ENCODE measurements at places on chromosomes 4 and X.

DNA sequence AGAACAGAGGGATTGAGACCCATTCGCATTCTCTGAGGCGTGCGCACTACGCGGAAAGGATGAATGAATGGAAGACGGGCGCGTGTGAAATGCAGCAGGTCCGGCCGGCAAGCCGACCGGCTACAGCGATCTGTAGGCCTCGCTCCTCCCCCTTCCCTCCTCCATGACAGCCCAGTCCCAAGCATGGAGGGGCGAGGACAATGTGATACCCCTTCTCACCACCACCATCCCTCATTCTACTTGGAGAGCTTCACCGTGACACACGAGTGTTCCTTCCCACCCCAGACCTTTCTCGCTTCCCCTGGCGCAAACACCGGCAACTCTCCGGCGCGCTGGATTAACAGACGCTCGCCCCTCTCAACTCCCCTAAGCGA is 815 bp downstream of the EIF4E start:
- peak; percentile 65 for DNase-seq

- DNase-seq = no peak
These were observed 134.3 kb downstream of the APBB2 start for GRCh38 chr4:41079881-41080560.

DNA sequence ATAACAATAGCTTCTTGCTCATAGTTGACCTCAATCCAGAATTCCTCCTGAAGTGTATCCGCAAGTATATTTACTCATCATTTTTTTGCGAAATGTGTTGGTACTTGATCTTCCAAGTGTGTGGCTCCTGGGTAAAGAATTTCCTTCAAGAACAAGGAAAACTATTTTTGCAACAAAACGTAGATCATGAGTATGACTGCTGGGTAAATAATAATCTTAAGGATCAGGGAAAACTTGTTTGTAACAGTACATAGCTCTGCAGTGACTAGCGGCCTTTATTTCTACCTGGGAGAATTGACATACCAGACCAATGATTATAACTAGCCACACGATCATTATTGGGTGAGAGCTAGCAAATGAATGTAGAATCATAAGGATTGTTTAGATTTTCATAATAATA is 1311.7 kb downstream of the ARAP2 start:
- DNase-seq = no peak

DNA sequence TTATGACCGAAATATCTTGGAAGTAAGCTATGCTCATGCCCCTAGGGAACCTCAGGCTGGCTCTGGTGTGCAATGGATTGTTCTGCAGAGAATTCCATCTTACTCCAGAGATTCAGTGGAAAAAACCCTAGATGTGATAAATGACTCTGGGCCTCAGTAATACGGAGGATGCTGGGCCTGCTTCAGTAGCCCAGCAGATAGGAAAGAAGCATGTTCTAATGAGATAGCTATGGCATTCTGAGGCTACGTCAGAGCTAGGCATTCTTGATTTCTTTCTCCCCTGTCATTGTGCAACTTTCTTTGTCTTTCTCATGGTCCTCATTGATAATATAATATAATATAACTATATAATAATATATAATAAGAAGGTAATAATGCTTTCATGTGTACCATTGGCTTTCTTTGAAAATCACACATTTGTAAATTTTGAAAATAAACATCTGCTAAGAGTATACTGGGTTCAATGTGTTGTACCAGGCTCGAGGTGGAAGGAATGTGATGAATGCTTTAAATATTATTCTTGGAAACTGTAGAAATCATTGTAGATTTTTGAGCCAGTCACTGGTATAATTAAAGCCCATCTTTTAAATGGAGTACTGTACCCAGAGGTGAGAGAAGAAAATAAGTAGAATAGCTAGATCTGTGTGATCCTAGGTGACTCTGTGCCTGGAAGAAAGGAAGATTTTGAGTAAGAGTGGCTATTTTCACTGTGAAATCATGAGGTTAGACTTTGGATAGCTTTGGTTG is 152.0 kb downstream of the IL15 start:
- no peak for DNase-seq

- DNase-seq = no peak
These were observed 31.2 kb downstream of the RS1 start for GRCh38 chrX:18640686-18641085.

DNA sequence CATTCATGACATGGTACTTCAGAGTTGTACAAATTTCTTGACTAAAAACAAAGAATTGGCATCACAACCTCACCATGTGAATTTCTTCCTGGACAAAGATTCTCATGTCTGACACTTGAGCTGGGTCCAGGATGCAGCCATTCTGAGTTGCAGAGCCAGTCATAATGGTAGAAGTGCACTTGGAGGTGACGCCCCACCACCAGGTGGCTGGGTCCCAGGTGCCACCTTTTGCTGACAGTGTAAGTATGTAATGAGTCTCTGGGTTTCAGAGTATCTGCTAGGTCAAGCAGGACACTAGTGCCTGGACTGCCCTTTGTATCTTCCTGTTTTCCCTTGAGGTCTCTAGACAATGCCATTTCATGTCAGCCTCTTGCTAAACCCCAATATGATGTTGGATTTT is 36.6 kb upstream of the WDR1 start:
- no peak for DNase-seq

DNA sequence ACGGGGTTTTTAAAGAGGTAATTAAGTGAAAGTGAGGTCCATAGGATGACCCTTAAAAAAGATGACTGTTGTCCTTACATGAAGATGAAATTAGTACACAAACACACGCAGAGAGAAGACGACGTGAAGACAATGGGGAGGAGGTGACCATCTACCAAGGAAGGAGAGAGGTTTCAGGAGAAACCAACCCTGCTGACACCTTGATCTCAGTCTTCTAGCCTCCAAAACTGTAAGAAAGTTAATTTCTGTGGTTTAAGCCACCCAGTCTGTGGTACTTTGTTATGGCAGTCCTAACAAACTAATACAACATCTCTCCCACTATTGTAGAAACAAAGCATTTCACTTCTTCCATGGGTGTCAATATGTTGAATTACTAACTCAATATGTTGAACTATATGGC is 139.6 kb upstream of the ATOH1 start:
- DNase-seq = no peak

- DNase-seq = no peak
These were observed 1.9 kb downstream of the TRO start for GRCh38 chrX:54922547-54922946.

GRCh38 chr4:25486171-25486570 is 109.1 kb downstream of the ANAPC4 start:
- DNase-seq = no peak

- no peak for DNase-seq
These were observed 53.6 kb downstream of the GRK4 start for GRCh38 chr4:3016961-3017360.

- no peak for DNase-seq
These were observed 34.8 kb downstream of the CT47B1 start for GRCh38 chrX:120840827-120841226.

DNA sequence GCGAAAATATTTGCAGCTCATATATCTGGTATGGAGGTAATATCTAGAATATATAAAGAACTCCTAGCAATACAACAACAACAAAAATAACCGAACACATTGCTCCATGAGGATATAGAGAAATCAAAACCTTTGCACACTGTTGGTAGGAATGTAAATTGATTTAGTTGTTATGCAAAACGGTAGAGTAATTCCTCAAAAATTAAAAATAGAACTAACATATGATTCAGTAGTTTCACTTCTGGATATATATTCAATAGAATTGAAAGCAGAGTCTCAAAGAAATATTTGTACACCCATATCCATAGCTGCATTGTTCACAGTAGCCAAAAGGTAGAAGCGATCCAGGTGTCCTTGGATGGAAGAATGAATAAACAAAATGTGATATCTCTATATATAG is 203.0 kb upstream of the CNKSR2 start:
- no peak for DNase-seq

DNA sequence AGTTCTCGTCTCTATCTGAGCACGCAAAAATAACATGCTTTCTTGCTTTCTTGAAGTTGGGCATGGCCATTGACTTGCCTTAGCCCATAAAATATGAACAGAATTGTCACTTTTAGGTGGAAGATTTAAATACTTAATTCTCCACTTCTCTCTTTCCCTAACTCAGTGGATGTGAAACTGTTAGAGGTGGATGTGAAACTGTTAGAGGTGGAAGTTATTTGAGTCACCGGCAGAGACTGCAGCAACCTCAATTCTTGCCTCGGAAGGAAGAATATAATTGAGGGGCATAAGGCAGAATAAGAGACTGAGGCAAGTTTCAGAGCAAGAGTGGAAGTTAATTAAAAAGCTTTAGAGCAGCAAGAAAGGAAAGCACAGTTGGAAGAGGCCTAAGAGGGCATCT is 2.8 kb upstream of the PARM1 start:
- no peak for DNase-seq

- DNase-seq = no peak
These were observed 39.0 kb upstream of the ZNF518B start for GRCh38 chr4:10496200-10496599.

DNA sequence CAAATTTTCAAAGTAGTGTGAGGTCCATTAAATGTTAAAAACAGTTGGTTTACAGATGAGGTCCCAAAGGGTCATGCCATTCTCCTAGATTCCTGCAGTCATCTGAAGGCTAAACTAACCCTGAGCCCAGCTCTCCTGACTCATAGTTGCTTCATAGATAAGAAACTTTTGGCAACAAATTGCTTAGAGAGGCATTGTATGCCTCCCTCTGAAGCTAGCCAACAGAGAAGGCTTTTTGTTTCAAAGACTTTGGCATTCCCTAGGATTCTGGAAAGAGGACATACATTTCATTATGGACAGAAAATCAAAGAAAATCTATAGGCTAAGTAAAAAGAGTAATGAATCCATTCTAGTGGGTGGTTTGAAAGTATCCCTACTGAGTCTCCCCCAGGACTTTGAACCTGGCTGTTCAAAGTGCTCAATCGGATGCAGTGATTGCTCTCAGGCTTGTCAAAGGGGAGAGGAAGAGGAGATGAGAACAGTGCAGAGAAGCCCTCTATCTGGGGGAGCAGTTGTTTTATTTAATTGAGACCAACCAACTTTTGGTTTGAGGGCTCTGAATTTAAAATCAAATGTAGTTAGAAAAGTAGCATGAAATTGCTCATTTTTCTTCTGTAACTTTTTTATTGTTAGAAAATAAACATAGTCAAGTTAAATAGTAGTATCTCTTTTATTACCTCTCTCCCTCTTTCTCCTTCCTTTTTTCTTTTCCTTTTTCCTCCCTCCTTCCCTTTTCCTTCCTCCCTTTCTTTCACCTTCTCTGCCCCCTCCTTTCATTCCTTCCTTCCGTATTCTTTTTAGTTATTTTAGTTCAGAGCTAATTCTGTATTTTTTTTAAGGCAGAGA is 72.3 kb upstream of the ZNF518B start:
- no peak for DNase-seq

GRCh38 chr4:105896461-105896942 is 1.2 kb downstream of the NPNT start:
- DNase-seq = peak; percentile 27

Measured in NCI-H345 (cell line).